ENCODE measurements at places on chromosomes 5 and 9.

- peak; percentile 67 for DNase-seq
Observed at GRCh38 chr9:85610074-85610860, 131.5 kb downstream of the AGTPBP1 start.

GRCh38 chr5:160480652-160481051 is 59.0 kb downstream of the PTTG1 start:
- no peak for DNase-seq

DNA sequence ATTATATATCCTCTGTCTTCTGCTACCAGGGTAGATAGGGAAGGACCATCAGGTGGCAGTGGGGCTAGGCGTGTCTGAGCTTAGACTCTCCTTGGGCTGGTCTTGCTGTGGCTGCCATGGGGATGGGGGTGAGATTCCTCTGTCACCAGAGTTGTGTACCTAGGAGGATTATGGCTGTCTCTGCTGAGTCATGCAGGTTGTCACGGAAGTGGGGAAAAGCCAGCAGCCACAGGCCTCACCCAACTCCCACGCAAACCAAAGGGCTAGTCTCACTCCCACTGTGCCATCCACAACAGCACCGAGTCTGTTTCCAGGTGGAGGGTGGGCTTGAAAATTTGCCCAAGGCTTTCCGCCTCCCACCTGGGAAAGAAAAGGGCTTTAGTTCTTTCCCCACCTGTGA is 476.1 kb downstream of the CYLC2 start:
- DNase-seq: no peak

- DNase-seq: no peak
Observed at GRCh38 chr9:114057161-114057885, 20.8 kb downstream of the AMBP start.

DNA sequence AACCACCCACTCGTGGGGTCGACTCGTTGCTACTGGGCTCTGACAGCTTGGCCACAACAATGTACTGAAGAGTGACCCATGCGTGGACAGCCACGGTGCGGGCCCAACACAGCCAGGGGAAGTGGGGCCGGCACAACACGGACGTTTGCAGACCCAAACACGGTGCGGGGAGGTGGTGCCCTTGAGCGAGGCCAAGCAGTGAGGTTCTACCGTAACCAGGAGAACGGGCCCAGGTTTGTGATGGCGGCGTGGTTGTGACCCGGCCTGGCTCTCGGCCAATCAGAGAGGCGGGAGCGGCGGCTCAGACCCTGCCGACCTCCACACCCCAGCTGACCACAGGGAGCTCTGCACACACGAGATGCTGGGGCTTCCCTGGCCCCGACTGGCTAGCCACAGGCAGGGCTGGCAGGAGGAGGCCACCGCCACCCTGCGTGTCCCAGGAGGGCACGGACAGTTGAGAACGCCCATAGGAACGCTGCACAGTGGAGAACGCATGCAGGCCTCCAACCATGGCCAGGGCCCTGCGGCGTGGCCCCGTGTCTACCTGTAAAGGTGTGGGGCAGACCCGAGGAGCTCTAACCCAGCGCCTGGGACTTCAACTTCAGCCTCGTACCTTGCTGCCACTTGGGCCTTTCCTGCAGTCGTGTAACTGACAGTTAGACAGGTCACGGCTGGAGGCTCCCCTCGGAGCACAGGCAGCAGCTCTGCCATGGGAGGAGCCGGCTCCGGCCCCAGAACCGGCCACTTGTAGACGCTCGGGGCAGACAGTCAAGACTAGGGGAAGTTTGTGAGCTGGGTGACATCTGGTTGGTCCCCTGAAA is 13.7 kb downstream of the BRD3 start:
- DNase-seq: no peak

DNA sequence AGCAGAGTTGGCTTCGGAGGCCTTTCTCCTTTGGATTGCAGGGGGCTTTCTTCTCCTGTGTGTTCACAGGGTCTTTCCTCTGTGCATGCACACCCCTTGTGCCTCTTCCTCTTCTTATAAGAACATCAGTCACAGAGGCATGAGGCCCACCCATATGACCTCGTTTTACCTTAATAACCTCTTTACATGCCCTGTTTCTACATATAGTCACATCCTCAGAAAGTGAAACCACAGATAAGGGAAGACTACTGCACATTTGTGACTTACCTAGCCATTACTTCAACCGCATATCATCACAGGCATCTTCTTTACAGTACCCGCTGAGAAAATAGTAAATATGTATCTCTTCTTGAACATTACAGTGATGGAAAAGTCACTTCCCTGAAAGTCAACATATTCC is 204.9 kb upstream of the TARS1 start:
- DNase-seq: no peak

DNA sequence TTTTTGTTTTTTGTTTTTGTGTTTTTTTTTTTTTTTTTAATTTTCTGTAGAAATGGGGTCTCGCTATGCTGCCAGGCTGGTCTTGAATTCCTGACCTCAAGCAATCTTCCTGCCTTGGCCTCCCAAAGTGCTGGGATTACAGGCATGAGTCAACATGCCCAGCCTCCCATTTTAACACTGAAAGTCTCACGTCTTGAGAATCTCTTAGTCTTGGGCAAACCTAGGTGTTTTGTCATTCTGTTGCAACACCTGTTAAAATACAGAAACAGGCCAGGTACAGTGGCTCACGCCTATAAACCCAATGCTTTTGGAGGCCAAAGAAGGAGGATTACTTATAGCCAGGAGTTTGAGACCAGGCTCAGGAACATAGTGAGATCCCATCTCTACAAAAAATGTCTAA is 599.0 kb downstream of the TLR4 start:
- DNase-seq: no peak

- no peak for DNase-seq
Observed at GRCh38 chr9:76912636-76913275, 6.8 kb upstream of the PRUNE2 start.

- no peak for DNase-seq
Observed at GRCh38 chr9:114131808-114132549, 23.4 kb upstream of the COL27A1 start.

GRCh38 chr9:122031157-122031556 is 62.0 kb downstream of the TTLL11 start:
- DNase-seq: no peak

GRCh38 chr5:122183098-122183787 is 53.9 kb downstream of the ZNF474 start:
- DNase-seq: no peak

- DNase-seq: no peak
Observed at GRCh38 chr9:127706836-127707241, at the start of gene CFAP157. CFAP157 (plus strand) TSS chr9:127706988; CDS start chr9:127707032, 44 bp downstream.

- DNase-seq: no peak
Observed at GRCh38 chr5:128966375-128966774, 1.1 kb downstream of the SLC27A6 start.

- DNase-seq: no peak
Observed at GRCh38 chr5:77640589-77641396, 2.3 kb upstream of the OTP start.

Measured in NCI-H1105 treated with DMSO at 0.1 percent for 48 hours (cell line).